ENCODE measurements at places on chromosomes 1 and 21. TPM values are rescaled to one million over a fixed set of nuclear protein-coding genes. Genes with fewer than 3 reads are reported as not detected.

DNA sequence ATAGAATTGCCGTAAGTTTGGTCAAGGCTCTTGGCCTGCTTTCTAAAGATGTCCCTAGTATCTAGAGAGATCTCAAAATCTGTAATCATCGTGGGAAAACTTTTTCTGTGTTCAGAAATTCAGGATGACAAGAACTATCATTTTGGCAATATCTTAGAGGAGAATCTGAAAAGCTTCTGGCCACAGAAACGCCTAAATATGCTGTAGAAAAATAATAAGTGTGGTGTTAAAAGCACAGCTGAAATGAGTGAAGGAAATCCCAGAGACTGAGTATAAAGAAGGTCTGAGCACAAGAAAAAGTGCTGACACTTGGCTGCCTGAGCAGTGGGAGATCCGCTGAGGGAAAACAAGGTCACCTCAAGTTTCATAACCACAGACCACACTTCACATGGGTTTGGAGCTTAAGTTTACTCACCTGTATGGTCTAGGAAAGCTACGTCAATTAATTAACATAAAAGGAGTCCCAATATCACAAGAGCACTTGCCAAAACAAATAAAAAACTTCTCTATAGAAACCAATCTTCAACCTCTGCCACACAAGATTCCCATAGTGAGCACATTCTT, 235.2 kb upstream of the IRF2BP2 start:
- peak overlapping the region; percentile 57 for H3K27ac ChIP-seq
- H3K36me3 ChIP-seq, result no peaks in the 10 kb centered on the region
- H3K27me3 ChIP-seq, result no peaks in the 10 kb centered on the region
- H3K4me3 ChIP-seq, result no peak overlapping the region
- peaks cover 6% of the 10 kb centered on the region for H3K4me1 ChIP-seq

DNA sequence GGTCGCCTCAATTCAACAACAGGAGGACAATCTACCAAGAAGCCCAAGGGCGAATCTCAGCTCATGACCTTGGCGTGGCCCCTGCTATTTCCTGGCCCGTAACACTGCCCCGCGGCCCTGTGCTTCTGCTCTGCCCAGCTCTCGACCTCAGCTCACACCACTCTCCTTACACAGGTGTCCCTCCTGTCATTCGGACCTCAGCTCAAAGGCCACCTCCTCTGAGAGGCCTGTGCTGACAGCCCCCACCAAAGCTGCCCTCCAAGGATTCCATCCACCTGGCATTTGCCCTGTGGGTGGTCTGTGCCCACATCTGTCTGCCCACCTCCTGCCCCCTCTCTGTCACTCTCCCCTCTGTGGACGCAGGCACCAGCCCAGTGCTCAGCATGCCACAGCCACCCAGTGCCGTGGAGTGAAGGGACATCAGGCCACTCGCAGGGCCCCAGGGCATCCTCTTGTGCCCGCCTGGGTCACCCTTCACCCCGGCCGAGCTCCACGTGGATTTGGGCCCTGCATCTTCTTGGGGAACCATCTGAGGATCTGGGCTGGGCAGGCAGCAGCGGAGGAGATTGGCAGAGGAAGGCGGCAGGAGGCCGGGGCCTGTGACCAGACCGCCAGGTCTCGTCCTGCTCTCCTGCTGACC, 70.3 kb downstream of the DHRS3 start:
- no peak for DNase-seq
- H3K27me3 ChIP-seq, result no peaks in the 10 kb centered on the region
- H3K4me3 ChIP-seq, result no peak overlapping the region
- peaks cover 43% of the 10 kb centered on the region for H3K4me1 ChIP-seq
- no peaks in the 10 kb centered on the region for H3K36me3 ChIP-seq

Gene DNALI1
- total RNA-seq, result 56.0 TPM

Gene KRTAP7-1
- total RNA-seq, result not detected

- no peaks in the 10 kb centered on the region for H3K27me3 ChIP-seq
- no peaks in the 10 kb centered on the region for H3K36me3 ChIP-seq
- no peak overlapping the region for H3K4me3 ChIP-seq
- no peak for DNase-seq
These were observed 29.6 kb downstream of the RGL1 start for GRCh38 chr1:183834568-183834967.

DNA sequence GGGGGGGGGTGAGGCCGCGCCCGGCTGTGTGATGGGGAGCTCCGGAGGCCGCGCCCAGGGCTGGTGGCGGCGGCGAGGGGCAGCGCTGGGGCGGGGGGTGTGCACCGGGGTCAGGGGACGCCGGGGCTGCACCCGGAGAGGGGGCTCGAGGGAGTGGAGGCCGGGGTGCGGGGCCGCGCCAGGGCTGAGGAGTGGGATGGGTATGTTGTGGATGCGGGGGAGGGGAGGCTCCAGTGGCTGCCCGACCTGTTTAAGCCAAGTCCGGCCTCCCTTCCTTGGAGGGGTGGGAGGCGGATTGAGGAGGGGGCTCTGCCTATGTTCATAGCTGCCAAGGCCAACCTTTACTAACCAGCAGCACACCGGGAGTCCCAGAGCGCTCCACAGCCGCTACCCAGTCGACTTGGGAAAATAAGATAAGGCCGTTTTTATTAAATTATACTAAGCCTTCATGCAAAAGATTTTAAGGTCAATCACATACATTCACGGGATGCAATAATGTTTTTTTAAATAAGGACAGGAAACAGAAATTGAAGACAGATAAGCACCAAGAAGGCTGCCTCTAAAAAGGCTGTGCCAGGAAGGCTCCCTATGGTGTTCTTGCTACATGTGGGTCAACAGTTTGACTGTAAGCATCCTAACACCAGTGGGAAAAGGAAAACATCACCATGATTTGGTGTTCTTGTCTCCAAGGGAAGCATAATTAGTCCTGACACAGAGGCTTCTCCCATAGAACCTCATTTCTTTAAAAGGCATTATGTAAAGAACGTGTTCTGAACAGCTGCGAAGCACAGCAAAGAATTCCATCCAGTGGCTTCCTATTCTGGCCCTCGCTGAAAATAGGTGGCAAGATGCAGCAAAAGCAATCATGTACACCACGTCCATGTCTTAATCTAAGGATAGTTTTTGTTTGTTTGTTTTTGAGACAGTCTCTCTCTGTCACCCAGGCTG, 626 bp upstream of the HLCS start:
- no peak for DNase-seq
- H3K27me3 ChIP-seq, result no peaks in the 10 kb centered on the region
- peaks cover 8% of the 10 kb centered on the region for H3K36me3 ChIP-seq
- H3K4me3 ChIP-seq, result peak overlapping the region; percentile 48
- H3K27ac ChIP-seq, result peak overlapping the region; percentile 57

Gene CFHR5
- total RNA-seq, result 0.59 TPM

- no peak for DNase-seq
- no peak overlapping the region for H3K27ac ChIP-seq
- peaks cover 6% of the 10 kb centered on the region for H3K4me1 ChIP-seq
- no peak overlapping the region for H3K4me3 ChIP-seq
- no peaks in the 10 kb centered on the region for H3K27me3 ChIP-seq
These were observed 51.4 kb downstream of the EVA1C start for GRCh38 chr21:32463889-32464300.

- no peaks in the 10 kb centered on the region for H3K27me3 ChIP-seq
- H3K36me3 ChIP-seq, result no peaks in the 10 kb centered on the region
- DNase-seq, result no peak
- no peaks in the 10 kb centered on the region for H3K4me1 ChIP-seq
These were observed 9.5 kb downstream of the RHEX start for GRCh38 chr1:206062464-206062863.

- H3K4me1 ChIP-seq, result no peaks in the 10 kb centered on the region
- no peak overlapping the region for H3K27ac ChIP-seq
These were observed 4.2 kb downstream of the OR2T1 start for GRCh38 chr1:248406721-248407692.

GRCh38 chr1:166905136-166905535, 29.1 kb upstream of the TADA1 start:
- no peaks in the 10 kb centered on the region for H3K27me3 ChIP-seq
- no peak for DNase-seq
- H3K27ac ChIP-seq, result no peak overlapping the region
- H3K36me3 ChIP-seq, result no peaks in the 10 kb centered on the region
- no peaks in the 10 kb centered on the region for H3K4me1 ChIP-seq

Gene NOS1AP
- 6.8 TPM for total RNA-seq

GRCh38 chr1:180136968-180137356, 17.7 kb upstream of the QSOX1 start:
- H3K4me3 ChIP-seq, result no peak overlapping the region
- H3K36me3 ChIP-seq, result no peaks in the 10 kb centered on the region
- no peaks in the 10 kb centered on the region for H3K27me3 ChIP-seq
- DNase-seq, result no peak
- no peak overlapping the region for H3K27ac ChIP-seq

- no peaks in the 10 kb centered on the region for H3K4me1 ChIP-seq
- H3K36me3 ChIP-seq, result no peaks in the 10 kb centered on the region
- no peak overlapping the region for H3K4me3 ChIP-seq
- no peaks in the 10 kb centered on the region for H3K27me3 ChIP-seq
These were observed 226.9 kb upstream of the IRF2BP2 start for GRCh38 chr1:234836776-234837357.

- DNase-seq, result no peak
- no peak overlapping the region for H3K27ac ChIP-seq
- H3K36me3 ChIP-seq, result no peaks in the 10 kb centered on the region
- H3K4me3 ChIP-seq, result no peak overlapping the region
- H3K27me3 ChIP-seq, result no peaks in the 10 kb centered on the region
- peaks cover 4% of the 10 kb centered on the region for H3K4me1 ChIP-seq
These were observed 598.1 kb downstream of the NPHP4 start for GRCh38 chr1:5394111-5394510.

- H3K4me1 ChIP-seq, result no peaks in the 10 kb centered on the region
- H3K36me3 ChIP-seq, result peaks cover 6% of the 10 kb centered on the region
- no peak overlapping the region for H3K4me3 ChIP-seq
- DNase-seq, result no peak
These were observed 8.0 kb upstream of the TMEM52 start for GRCh38 chr1:1926886-1927660.

DNA sequence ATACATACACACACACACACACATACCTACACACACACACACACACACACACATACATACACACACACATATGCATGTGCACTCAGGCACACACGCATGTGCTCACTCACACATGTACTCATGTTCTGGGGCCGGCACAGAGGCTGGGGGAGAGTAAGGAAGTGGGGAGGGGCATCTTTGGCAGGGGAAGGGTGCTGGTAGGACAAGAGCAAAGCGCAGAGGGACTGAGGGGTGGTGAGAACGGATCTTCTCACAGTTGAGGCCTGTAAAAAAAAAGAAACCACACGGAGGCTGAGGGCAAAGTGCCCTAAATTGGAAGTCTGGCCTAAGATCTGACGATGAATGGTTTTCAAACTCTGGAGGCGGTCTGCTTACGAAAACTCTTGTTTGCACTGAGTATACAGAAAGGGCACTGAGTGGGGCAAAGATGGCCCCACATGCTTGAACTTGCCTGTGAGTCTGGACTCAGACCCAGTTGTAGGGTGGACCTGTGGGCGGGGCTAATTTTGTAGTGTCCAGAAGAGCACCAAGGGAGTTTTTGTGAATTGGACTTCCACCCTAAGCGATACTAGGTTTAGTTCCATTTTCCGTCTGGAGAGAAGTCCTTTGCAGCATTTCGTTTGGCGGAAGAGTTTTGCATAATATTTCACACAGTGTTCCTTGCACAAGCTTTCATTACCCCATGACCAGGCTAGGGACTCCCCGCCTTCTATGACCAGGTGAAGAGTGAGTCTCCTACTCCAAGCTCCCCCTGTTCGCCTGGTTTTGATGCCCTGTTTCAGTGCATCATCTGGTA, 79.3 kb upstream of the LYST start:
- H3K36me3 ChIP-seq, result no peaks in the 10 kb centered on the region
- no peaks in the 10 kb centered on the region for H3K27me3 ChIP-seq
- DNase-seq, result no peak
- no peak overlapping the region for H3K4me3 ChIP-seq

DNA sequence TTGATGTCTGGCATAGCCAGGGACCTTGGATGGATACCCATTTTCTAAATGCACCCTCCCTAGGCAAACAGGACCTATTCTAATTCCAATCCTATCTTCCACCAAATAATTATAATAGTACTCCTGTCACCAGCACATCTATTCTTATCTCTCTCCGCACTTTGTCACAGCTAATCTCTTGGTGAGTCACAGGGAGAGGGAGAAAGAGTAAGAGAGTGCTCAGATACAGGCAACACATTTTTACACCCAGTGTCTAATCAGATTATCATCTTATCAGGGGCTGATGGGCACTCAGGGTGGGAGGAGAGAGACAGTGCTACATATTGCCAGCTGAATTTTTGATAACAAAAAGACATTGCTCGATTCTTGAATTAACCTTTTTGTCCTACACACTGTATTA, 275.0 kb upstream of the BEND5 start:
- no peaks in the 10 kb centered on the region for H3K36me3 ChIP-seq
- H3K4me3 ChIP-seq, result no peak overlapping the region
- no peaks in the 10 kb centered on the region for H3K4me1 ChIP-seq
- no peak for DNase-seq
- no peak overlapping the region for H3K27ac ChIP-seq

DNA sequence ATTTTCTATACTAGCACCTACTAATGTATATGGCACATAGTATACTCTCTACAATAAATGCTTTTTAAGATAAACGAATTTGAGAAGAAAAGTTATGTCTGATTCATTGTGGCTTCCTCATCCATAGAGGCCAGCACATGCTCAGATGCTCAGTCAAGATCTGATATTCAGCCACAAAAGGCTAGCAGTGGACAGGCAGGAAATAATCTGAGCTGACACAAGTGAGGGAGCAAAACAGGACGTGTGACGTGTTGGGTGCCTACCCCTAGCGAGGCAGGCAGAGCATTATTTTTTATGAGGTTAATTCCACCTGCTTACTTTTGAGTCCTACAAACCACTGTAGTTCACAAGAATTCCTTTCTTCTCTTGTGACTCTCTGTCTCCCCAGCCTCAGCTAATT, 550.9 kb downstream of the SMYD3 start:
- no peak for DNase-seq
- H3K4me1 ChIP-seq, result no peaks in the 10 kb centered on the region
- no peaks in the 10 kb centered on the region for H3K27me3 ChIP-seq
- H3K4me3 ChIP-seq, result no peak overlapping the region

Gene RGS18
- 1.5 TPM for total RNA-seq

DNA sequence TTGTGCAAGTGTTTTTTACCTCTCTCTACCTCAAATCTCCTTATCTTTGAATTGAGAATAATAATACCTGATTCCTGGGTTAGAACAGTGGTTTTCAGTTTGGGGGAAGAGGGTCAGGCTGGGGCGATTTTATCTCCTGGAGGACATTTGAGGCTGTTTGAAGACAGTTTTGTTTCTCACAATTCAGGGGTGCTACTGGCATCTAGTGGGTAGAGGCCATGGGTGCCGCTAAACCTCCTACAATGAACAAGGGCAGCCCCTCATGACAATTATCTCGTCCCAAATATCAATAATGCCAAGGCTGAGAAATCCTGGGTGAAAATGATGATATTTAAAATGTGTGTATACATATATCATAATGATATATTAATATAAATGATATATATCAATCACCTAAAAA, 139.1 kb upstream of the USH2A start:
- no peaks in the 10 kb centered on the region for H3K27me3 ChIP-seq
- H3K36me3 ChIP-seq, result no peaks in the 10 kb centered on the region
- no peak for DNase-seq
- no peak overlapping the region for H3K4me3 ChIP-seq
- no peaks in the 10 kb centered on the region for H3K4me1 ChIP-seq
- H3K27ac ChIP-seq, result no peak overlapping the region

Gene ZNF670
- 6.7 TPM for total RNA-seq

- H3K4me3 ChIP-seq, result no peak overlapping the region
- H3K36me3 ChIP-seq, result no peaks in the 10 kb centered on the region
- H3K27me3 ChIP-seq, result no peaks in the 10 kb centered on the region
- no peaks in the 10 kb centered on the region for H3K4me1 ChIP-seq
These were observed 99.1 kb downstream of the PLA2G4A start for GRCh38 chr1:186927884-186928283.
